Activated CD4-positive, alpha-beta memory T cell treated with anti-CD3 and anti-CD28 coated beads, Interleukin-2, amount 10 ng/mL, durations not matched to agents 7 days and 5 days (primary cell): ENCODE measurements at places on chromosomes 11 and 22.

- no peak for DNase-seq
Measured at GRCh38 chr11:92854952-92855351, 114.5 kb upstream of the MTNR1B start.

DNA sequence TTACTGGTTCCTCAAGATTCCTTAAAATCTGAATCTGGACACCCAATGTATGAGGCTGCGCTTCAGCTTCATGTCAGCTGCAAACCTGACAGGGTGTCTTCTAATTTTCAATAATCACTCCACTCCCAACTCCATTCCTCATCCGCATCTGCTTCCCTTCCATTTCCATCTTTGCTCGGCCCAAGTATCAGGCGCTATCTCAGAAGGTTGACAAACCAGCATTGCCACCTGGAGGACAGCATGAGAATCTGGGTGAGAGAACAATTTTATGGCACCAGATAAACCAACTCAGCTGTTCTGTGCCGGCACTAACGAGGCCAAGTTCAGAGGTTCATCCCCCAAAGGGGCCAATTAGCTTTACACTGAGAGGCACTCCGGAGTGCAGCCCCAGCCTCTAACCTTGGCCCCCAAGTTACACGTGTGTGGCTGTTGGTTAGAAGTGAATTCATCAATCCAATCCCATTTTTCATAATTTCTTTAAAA lies 79.1 kb upstream of the LMO2 start:
- DNase-seq, result no peak

- no peak for DNase-seq
Measured at GRCh38 chr11:7569044-7569443, 55.2 kb downstream of the PPFIBP2 start.

DNA sequence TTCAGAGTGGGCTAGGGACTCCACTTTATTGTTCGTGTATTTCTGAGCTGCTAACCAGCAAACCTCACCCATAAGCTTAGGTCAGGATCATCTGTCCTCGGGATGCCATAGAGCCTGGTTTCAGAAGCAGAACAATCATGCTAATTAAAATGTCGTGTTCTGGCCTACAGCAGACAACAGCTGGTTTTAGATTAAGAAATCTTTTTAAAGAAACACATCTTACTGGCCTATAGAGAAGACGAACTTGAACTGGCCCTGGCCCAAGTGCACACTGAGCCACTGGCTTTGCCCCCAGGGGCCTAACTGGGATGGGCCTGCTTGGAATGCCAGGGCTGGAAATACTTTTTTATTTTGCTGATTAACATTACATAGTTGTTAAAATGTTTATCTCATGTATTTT lies 63.2 kb downstream of the ALX4 start:
- no peak for DNase-seq

DNA sequence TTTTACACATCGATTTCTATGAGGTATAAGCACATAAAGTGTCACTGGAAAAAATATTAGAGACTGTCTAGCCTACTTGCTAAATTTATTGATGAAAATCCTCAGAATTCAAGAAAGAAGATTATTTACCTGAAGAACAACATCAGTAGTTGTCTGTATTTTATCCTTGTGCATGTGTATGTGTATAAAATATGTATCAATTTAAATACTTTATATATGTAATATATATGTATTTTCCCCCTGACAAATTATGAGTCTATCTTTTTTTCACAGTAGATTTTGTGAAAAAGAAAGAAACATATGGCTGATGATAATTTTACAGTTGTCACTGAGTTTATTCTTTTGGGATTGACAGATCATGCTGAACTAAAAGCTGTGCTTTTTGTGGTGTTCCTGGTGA lies at the start of gene OR5J2:
Gene OR5J2, plus strand, starts transcription at position 301 of the 400 bp plus-strand sequence. Its CDS starts 0 bp downstream, at position 301.
- DNase-seq, result no peak
